ENCODE measurements at places on chromosomes 16 and 17. TPM values are rescaled to one million over a fixed set of nuclear protein-coding genes. Genes with fewer than 3 reads are reported as not detected.
A peak's percentile ranks its signal among the peaks of the same experiment; 100 is the strongest.

SDR42E2 gene
- total RNA-seq = 1.5 TPM

IGF2BP1 gene
- total RNA-seq = not detected

PRR15L gene
- not detected for total RNA-seq

PKMYT1 gene
- total RNA-seq = not detected

CX3CL1 gene
- not detected for total RNA-seq

GRCh38 chr17:75632863-75633485, at the start of gene SMIM5:
TSS of gene SMIM5 (plus strand) at chr17:75633434. CDS start at chr17:75640202, 6,768 bp downstream.
- H3K27me3 ChIP-seq = no peaks in the 10 kb centered on the region
- no peak within 1 kb of the TSS for H3K4me3 ChIP-seq
- no peak within 1 kb of the TSS for H3K27ac ChIP-seq

DNA sequence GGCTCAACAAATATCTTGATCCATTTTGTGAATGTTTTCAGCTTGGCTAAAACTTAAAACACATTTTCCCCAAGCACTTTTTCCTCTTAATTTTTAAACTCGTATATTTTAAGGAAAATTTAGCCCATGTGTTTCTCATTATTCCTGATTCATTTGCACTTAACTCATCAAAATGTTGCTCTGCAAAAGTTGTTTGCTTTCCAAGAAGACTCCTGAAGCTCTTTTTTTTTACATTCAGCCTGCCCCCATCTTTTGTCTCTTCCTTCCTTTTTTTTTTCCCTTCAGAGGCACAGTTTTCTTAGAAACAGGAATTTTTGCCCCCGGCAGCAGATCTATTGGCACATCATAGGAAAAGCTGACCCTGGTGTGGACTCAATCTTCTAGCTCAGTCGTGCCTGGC, 155.0 kb upstream of the SALL1 start:
- no peak for DNase-seq
- no peaks in the 10 kb centered on the region for H3K4me1 ChIP-seq
- no peak overlapping the region for H3K27ac ChIP-seq
- no peak overlapping the region for H3K4me3 ChIP-seq

- H3K4me1 ChIP-seq = peaks cover 2% of the 10 kb centered on the region
- H3K36me3 ChIP-seq = no peaks in the 10 kb centered on the region
- DNase-seq = no peak
- no peak overlapping the region for H3K4me3 ChIP-seq
- peaks cover 30% of the 10 kb centered on the region for H3K27me3 ChIP-seq
- H3K27ac ChIP-seq = no peak overlapping the region
Observed at GRCh38 chr16:77299395-77299794, 100.2 kb downstream of the SYCE1L start.

DNA sequence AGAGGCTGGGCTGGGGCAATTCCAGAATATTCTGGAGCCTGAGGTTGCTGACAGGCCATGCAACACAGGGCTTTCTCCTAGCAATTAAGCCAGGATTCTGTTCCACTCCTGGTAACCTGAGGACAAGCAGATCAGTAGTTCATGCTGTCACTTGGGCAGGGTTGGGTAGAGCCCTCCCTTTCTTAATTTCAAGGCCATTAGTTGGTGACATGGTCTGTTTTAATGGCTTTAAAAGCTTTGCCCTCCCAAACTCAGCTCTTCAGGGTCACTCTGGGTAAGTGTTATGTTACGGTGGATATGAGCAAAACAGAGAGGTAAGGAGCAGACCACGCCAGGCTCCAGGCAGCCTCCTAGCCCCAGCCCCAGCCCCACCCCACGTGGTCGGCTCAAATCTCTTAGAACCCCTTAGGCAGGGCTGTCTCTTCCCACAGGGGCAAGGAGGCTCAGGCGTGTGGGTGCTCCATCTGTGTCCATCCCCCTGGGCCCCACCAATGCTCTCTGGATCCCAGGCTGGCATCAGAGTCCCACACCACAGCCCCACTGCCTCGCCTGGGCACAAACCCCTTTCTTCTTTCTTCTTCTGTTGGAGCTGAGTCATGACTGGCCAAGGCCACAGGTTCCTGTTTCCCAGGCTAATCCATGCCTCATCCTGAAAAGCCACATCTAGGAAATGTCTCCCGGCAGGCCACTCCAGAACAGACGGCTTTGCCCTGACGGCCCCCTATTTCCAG, 27.5 kb downstream of the CEP295NL start:
- no peaks in the 10 kb centered on the region for H3K36me3 ChIP-seq
- no peak overlapping the region for H3K4me3 ChIP-seq
- DNase-seq = no peak
- peaks cover 22% of the 10 kb centered on the region for H3K27me3 ChIP-seq
- no peak overlapping the region for H3K27ac ChIP-seq

- DNase-seq = no peak
- no peaks in the 10 kb centered on the region for H3K27me3 ChIP-seq
- H3K27ac ChIP-seq = no peak overlapping the region
Observed at GRCh38 chr17:61361084-61361483, 38.6 kb upstream of the TBX2 start.

- peak overlapping the region; percentile 93 for H3K4me3 ChIP-seq
- H3K4me1 ChIP-seq = peaks cover 45% of the 10 kb centered on the region
- no peak for DNase-seq
- H3K27ac ChIP-seq = peak overlapping the region; percentile 98
Observed at GRCh38 chr16:1963806-1964505, 670 bp downstream of the RPS2 start.

DNA sequence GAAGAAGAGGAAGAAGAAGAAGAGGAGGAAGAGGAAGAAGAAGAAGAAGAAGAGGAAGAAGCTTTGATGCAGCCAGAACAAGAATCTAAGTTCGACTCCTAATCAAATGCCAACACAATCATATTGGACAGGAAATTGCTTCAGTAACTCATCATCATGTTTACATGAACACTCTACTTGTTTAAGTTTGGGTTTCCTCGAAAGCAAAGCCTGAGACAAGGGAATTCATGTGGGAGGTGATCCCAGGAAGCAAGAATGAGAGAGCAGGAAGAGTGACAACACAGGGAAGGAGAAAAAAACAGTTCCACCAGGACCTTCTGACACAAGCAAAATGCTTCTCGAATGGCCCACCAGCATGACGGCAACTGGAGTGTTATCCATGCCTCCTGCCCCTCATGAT, 279.0 kb downstream of the PMP22 start:
- no peak for DNase-seq
- no peak overlapping the region for H3K27ac ChIP-seq
- H3K4me3 ChIP-seq = no peak overlapping the region
- no peaks in the 10 kb centered on the region for H3K4me1 ChIP-seq
- peaks cover 12% of the 10 kb centered on the region for H3K27me3 ChIP-seq

DNA sequence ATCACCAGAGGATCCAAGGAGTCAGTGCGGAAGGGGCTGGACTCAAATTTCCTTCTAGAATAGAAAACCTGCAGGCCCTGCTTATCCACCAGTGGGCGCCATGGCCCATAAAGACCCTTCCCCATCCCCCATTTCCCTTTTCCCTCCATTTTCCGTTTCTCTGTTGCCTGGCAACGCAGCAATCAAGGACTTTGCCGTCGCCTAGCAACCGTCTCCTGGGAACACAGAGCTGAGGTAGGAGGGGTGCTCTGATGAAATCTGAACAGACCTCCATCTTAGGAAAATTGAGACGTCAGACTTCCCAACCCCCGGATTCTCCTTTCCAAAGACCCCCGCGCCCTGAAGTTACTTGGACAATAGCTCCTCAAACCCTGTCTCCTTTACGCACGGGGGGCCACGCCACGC, 5.7 kb downstream of the DLG4 start:
- H3K27me3 ChIP-seq = peaks cover 8% of the 10 kb centered on the region
- peak overlapping the region; percentile 99 for H3K27ac ChIP-seq
- H3K36me3 ChIP-seq = no peaks in the 10 kb centered on the region
- H3K4me3 ChIP-seq = peak overlapping the region; percentile 93

All from T-helper 17 cell (primary cell).